ENCODE measurements at places on chromosomes 1 and 21.

- no peak for DNase-seq
Observed at GRCh38 chr1:69911301-69911801, 294.0 kb downstream of the LRRC40 start.

DNA sequence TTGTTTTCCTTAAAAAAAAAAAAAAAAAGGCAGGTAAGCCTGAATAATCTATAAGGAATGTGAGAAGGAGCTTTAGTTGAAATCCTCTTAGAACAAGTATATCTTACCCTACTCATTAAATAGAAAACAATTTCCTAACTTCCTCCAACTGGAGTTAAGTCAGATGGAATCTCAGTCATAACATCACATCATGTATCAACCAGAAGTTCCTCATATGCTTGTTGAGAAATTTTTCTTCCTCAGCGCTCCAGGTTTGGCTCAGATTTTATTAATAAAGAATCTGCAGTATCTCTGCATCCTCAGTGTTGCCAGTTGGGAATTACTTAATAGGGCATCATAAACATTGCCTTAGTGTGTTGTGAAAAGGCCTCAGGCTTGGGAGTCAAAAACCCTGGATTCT is 37.6 kb downstream of the DUSP10 start:
- DNase-seq: no peak

DNA sequence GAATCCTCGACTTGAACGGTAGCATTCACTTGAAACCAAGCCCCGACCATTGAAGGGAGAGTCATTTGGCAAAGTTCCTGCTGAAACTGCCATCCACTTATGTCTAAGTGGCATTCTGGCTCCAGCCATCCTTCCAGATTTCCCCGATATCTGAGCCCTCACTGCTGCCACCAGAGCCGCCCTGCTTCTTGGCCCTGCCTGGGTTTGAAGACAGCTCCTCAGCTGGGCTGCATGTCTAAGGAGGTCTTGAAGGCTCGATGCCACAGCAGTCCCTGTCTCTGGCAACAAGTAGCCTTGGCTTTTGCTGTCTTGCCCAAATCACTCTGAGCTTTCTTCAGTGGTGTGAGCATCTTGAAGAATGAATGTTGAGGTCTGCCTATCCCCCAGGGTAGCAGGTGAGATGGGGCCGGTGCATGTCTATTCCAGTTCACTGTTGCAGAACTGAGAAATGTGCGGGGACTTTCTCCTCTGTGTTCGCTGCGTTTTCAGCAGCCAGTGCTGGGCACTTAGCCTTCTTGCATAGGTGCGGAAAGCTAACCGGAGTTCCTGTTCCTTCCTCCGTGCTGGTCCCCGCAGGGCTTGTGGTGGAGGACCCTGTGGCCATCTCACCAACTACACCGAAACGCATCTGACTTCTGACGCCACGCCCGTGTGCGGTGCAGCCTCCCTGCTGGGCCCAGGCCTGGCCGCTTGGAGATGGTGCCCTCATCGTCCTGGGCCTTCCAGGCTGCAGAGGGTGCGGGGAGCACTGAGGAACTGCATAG is 29.2 kb downstream of the MAN1C1 start:
- DNase-seq: no peak

DNA sequence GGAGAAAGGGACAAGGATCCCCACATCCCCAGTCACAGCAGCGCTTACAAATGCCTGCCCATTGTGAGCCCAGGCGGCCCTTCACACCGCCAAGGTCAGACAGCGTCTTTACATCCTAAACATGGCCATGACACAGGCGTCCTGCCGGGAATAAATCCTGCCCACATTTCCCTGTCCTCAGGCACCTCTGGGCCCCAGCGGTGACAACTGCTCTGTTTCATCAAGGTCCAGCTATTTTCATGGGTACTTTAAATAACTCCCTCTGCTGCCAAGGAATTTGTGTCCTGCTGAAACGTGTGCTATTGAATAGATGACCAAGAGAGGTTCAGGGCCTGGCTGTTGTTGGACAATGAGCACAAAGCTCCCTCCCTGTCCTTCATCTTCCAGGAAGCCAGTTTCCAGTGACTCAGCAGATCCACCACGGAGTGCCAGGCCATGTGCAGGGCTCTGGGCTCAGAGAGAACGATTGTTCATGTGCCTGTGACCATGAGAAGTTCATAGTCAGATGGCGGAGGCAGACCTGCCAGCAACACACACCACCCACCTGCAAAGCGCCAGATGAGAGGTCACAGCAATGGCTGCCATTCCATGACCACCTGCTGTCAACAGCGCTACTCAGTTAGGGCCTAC is 195.8 kb downstream of the MATN1 start:
- DNase-seq: no peak

DNA sequence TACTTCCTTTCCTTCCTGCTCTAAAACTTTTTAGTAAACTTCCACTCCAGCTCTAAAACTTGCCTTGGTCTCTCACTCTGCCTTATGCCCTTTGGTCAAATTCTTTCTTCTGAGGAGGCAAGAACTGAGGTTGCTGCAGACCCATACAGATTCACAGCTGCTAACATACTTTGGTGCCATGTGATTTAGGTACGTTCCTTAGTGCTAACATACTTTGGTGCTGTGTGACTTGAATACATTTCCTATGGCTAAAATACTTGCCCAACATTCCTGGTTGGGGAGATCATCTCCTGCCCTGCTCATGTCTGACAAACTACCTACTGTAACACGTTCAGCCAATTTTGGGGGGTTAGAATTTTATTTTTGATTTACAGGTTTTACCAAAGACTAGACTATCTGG is 6.8 kb upstream of the ZBTB40 start:
- no peak for DNase-seq

- DNase-seq: no peak
Observed at GRCh38 chr21:45270306-45270821, 17.3 kb downstream of the POFUT2 start.

DNA sequence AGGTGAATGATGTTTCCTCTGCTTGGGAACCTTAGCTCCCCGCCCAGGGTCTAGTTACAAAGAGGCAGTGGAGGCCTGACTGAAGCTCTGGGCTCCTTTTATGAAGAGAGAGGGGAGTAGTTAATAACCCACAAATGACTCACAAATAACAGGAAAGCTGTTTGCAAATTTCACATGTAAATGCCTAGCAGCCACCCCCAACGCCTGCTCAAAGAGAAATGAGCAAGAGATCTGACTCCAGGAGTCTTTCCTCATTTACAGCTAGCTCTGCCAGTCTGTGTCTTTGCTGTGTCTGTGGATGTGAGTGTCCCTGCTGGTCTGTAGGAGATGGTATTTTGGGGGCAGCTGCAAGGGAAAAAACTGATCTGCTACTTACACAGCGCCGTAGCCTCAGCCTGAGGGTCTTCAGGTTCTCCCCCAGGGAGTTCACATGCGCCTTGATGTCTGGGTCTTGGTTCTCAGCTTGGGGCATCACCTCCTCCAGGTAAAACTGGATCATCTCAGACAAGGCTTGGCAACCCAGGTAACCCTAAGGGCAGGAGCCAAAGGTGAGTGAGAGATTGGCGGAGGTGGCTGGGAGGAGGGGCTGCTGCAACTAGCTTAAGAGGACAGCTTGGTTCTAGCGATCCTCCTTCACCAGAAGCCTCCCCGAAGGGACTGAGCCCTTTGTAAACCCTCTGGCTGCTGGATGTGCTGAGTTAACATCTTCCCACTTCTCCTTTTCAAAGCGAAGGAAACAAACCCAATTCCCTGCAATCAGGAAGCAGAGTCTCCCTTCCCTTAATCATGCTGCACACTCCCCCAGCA is at the start of gene IL19:
TSS of gene IL19 (plus strand) at position 243 of the 807 bp plus-strand sequence. CDS start 65,890 bp downstream, outside the sequence.
- no peak for DNase-seq

- DNase-seq: no peak
Observed at GRCh38 chr1:179984101-179984500, 29.5 kb downstream of the CEP350 start.

- DNase-seq: no peak
Observed at GRCh38 chr1:6034750-6035096, 11.0 kb upstream of the KCNAB2 start.

GRCh38 chr1:39969531-39970270 is 14.8 kb downstream of the MFSD2A start:
- no peak for DNase-seq

GRCh38 chr1:234302354-234302962 is 70.8 kb upstream of the COA6 start:
- DNase-seq: no peak

DNA sequence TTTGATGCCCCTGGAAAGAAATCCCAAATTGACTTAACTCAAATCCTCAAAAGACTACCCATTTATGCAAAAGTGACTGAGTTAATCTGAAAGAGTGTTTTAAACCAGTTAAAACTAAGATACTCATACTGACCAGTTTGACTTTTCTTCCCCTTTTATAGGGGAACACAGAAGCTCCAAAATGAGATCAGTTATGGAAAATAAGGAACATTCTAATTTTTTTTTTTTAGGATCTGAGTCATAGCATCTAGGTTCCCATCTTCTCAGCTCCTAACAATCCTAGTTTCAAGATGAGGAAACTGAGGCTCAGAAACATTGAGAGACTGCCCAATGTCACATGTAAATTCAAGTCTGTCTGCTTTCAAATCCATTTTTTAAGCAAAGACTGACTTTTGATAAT is 231.1 kb upstream of the RUNX1 start:
- no peak for DNase-seq

GRCh38 chr1:52574594-52574993 is 21.7 kb upstream of the TUT4 start:
- DNase-seq: no peak

DNA sequence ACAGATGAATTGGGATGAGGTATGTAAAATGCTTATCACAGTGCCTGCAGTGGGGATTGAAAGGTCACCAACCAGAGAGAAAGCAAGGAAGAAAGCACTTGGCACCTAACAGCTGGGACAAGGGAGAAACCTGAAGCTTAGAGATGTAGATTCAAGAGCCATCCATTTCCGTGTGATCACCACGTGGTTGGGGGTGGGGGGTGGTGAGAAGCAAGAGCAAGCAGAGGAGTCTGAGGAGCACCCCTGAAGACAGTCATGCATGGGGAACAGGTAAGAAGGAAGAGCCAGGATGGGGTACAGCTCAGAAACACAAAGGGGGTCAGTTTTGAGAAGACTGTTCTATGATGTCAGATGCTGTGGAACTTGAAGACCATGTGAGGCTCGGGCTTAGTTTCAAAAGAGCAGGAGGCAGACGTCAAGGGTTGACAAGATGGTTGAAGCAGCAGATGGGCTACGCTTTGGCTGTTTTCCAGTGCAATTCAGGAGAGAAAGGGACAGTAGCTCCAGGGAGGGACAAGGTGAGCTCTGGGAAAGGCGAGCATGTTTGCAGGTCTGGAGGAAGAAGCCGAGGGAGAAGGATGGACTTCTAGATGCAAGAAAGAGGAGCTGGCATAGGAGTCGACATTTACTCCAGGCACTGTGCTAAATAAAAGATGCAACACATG is 17.4 kb downstream of the KANK4 start:
- no peak for DNase-seq

DNA sequence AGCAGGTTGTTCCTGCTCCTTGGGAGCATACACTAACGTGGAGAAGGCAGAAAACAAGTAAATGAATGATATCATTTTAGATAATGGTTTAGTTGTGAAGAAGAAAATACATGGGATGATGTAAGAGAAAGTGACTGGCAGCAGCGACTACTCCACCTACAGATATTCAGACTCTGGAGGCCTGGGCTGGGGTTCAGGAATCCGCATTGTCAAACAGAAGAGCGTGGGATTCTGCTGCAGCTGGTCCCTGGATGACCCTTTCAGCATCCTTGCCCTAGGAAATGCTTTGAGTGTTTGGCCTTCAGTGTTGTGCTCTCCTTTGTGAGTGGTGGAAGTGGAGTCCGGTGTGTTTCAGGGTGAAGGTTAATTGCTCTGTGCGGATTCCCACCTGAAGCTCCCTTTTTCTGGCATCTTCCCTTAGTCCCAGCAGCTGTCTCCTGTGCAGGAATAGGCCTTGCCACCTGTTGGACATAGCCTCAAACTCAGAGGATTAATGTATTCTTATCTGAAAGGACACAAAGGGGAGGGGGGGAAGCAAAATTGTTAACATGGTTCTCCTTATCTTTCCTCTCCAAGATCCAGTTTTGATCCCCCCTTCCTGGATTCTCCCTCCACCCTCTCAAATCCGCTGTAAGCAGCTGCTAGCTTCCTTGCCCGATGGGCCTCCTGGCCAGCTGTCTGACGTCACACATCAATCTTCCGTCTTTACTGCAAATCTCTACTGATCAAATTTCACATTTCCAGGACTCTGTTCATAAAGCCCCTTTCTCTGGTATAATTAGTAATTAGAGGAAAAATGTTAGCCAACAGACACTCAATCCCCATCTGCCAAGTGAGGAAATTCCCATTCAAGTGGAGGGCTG is 68.3 kb upstream of the SPAG17 start:
- DNase-seq: no peak

GRCh38 chr1:218403300-218403699 is 58.2 kb downstream of the TGFB2 start:
- DNase-seq: no peak

DNA sequence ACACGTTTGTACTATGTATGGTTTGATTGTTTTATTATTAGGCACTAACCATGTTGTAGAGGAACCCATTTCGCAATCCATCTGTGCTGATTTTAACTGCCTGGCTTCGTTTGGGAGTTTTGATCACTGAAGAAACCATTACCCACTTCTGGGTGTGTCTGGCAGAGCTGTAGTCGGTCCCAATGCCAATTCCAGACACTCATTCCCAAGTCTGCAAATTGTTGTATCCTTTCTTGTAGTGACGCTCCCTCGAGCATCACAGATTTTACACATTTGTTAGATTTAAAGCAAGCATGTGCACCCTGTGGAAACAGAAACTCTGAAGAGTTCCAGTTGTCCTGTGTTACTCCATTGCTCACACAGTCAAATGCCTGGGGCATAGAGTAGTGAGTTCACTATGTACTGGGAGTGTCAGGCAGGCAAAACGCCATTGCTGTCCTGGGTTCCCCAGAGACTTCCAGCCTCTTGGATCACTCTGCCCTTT is 31.0 kb upstream of the EFCAB14 start:
- no peak for DNase-seq

- no peak for DNase-seq
Observed at GRCh38 chr1:145963265-145964019, 933 bp downstream of the ANKRD34A start.

DNA sequence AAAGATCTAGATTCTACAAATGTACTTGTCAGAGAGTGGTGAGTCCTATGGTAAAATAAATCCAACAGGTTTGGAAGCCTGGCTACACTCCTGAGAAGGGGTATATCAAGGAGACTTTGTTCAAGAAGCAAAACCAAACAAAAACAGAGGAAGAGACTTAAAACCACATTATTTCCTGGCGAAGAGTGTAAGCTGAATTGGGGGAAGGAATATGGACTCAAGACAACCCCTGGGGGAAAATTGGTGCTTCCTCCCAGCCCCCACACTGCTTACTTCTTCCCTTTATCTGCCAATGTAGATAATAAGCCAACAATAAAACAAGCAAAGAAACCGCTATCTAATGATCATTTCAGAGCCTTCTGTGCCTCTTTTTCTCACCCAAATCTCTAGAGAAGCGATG is 48.4 kb upstream of the ZBTB18 start:
- no peak for DNase-seq

DNA sequence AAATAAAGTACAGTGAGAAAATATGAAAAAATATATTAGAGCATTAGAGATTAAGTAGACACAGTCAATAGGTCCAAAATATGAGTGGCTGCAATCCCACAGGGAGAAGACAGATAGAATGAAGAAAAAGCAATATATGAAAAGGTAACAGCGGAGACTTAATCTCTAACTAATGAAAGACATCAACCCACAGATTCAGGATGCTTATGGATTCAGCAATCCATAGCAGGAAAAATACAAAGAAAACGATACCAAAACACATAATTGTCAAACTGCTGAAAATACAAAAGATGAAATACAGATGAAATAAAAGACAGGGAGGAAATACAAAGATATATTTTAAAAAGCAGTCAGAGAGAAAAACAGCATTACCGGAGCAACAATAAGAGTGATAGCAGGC is 56.7 kb upstream of the SLFNL1 start:
- no peak for DNase-seq

- no peak for DNase-seq
Observed at GRCh38 chr1:151428068-151428467, 28.7 kb downstream of the PSMB4 start.

All from activated CD4-positive, alpha-beta T cell treated with anti-CD3 and anti-CD28 coated beads, Interleukin-2, amount 50 U/mL, for 1 hour (primary cell).